ENCODE measurements at places on chromosomes 5 and 9.
A peak's percentile ranks its signal among the peaks of the same experiment; 100 is the strongest.

- DNase-seq = no peak
Measured at GRCh38 chr9:16211946-16212345, 658.5 kb downstream of the BNC2 start.

DNA sequence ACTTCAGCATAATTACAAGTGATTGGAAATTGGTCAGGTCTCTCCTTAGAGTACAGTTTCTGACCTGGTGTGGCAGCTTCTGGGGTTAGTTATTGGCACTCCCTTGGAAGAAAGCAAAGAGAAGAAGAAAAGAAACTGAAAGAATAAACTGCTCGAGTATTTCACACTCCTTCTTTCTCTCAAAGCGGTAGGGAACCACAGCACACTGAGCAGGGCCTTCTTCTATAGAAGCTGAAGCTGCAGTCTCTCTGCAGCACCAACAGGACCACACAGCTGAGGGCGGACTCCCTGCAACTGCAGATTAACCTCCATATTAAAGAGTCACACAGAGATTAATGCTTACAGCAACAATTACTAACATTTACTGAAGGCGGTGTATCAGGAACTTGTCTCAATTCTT lies 152.0 kb downstream of the TRPM6 start:
- no peak for DNase-seq

- no peak for DNase-seq
Measured at GRCh38 chr5:57405984-57406383, 76.6 kb downstream of the ACTBL2 start.

- DNase-seq = no peak
Measured at GRCh38 chr5:94440015-94440414, 178.4 kb downstream of the KIAA0825 start.

DNA sequence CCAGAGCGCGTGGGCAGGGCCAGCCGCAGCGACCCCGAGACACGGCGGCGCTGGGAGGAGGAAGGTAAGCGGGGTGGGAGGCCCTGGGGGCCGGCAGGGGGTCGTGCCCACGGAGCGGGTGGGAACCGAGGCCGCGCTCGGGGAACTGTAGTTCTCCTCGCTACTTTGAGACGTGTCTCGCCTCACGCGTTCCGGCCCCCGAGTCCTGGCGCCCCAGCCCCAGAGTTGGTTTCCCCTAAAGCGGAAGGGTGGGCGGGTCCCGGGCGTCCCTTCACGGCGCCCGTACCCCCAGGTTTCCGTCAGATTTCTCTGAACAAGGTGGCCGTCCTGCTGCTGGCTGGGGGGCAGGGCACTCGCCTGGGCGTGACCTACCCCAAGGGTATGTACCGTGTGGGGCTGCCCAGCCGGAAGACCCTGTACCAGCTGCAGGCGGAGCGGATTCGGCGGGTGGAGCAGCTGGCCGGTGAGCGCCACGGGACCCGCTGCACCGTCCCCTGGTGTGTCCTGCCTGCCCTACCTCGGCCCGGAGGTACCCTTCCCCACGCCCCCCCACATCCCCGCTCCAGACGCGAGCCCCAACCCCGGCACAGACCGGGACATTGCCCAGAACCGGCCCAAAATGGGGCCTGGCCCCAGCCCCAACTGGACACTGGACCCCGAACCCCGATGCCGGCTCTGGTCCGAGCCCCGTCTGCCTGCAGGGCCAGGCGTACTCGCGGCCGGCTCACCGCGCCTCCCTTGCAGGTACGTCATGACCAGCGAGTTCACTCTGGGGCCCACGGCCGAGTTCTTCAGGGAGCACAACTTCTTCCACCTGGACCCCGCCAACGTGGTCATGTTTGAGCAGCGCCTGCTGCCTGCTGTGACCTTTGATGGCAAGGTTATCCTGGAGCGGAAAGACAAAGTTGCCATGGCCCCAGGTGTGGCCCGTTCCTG lies 709 bp downstream of the UAP1L1 start:
- DNase-seq = peak; percentile 24

- DNase-seq = no peak
Measured at GRCh38 chr5:152456815-152457443, 51.9 kb upstream of the NMUR2 start.

DNA sequence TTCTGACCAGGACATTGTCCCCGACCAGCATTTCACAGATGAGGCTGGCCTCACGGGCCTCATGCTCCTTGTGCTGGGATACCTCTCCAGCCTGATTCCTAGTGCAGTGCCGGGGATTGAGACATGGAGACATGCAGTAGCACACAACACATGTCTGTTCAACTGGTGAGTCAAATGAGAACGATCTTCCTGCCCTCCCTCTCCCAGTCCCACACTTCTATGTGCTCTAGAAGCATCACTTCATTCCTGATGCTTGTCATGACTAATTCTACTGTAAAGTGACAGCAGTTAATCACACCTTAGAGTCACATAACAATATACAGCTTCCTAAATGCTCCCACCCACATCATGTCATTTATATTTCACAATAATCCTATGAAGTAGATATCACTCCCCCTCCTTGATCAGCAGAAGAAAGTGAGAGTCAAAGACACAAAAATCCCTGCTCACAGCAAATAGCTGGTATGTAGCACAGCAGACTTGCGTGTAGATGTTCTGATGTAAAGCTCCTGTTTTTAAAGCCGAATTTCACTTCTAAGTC lies 101.8 kb downstream of the CCDC192 start:
- DNase-seq = no peak

DNA sequence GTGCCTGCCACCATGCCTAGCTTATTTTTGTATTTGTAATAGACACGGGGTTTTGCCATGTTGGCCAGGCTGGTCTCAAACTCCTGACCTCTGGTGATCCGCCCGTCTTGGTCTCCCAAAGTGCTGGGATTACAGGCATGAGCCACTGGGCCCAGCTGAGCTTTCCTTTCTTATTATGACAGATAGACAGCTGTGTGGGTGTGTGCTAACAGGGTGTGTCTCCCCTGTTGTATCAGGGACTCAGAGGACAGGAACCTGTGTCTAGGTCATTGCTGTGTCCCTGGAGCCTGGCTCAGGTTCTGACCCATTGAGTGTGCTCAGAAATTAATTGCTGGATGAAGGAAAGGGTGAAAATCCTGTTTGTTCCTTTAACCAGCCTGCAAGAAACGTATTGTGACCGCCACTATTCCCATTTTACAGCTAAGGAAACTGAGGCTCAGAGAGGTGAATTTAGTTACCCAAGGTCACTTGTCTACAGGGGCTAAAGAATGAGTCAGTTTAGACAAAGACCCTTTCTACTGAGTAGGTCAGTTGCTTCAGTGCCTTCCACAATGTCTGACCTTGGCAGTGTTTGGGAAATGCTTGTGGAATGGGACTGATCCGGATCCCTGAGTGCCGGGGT lies 16.8 kb downstream of the NCS1 start:
- DNase-seq = no peak

GRCh38 chr9:76553680-76554079 lies 94.7 kb downstream of the GCNT1 start:
- DNase-seq = no peak

GRCh38 chr9:6759185-6759977 lies 1.6 kb downstream of the KDM4C start:
- DNase-seq = no peak

- no peak for DNase-seq
Measured at GRCh38 chr5:20601678-20602100, 613.7 kb upstream of the CDH18 start.

- DNase-seq = no peak
Measured at GRCh38 chr5:91409304-91409703, 26.2 kb upstream of the ARRDC3 start.

- no peak for DNase-seq
Measured at GRCh38 chr9:104555521-104555920, 13.4 kb upstream of the OR13C8 start.

- DNase-seq = no peak
Measured at GRCh38 chr9:107293543-107294085, 10.5 kb downstream of the RAD23B start.

GRCh38 chr5:150340614-150341255 lies 16.8 kb upstream of the TCOF1 start:
- no peak for DNase-seq

GRCh38 chr9:134407121-134407779 lies 81.0 kb downstream of the RXRA start:
- DNase-seq = peak; percentile 79

- DNase-seq = no peak
Measured at GRCh38 chr5:83922699-83923098, 202.0 kb upstream of the HAPLN1 start.

All from stimulated activated CD8-positive, alpha-beta memory T cell treated with anti-CD3 and anti-CD28 coated beads, Interleukin-7, amount 100 ng/mL, for 4 hours (primary cell).